ENCODE measurements at places on chromosomes 12 and 14. TPM values are rescaled to one million over a fixed set of nuclear protein-coding genes. Genes with fewer than 3 reads are reported as not detected.

PXN gene
- total RNA-seq = 45.3 TPM

TAS2R9 gene
- total RNA-seq = not detected

CD27 gene
- total RNA-seq = 164 TPM

DNA sequence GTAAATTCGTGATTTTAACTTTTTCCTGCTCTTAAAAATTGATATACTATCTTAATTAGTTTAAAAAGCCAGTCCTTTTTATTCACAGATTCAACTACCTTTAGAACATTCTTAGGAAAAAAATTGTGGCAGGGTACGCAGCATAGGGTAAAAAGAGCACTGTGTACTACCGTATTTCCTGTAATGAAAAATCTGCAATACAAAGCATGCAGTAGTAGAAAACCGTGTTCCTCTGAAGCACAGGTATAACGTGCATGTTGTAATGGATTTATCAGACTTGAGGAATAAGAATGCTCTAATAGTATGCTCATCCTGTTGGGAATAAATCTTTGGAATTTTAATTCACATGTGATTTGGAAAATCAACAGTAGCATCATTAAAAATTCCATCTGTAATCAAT is 140.5 kb downstream of the UNC79 start:
- DNase-seq = no peak

GRCh38 chr12:66109056-66109455 is 21.5 kb downstream of the LLPH start:
- DNase-seq = no peak

DNA sequence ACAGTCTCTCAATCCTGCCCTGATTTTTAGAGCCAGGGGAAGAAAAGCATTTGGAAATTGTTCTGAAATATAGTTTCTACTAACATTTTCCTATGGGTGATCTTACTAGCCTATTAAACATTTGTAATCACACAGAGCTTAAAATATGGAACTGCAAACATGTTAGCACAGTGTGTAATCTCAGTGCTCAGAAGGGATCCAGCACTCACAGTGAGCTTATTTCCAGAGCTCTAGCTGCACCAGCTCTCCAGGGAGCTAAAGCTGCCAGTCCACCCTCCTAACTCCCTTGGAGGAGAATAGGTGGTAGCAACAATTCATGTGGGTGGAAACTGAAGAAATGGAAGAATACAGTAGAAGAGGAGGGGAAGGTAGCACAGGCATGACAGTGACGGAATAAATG is 64.9 kb upstream of the SYT1 start:
- DNase-seq = no peak

All from activated CD8-positive, alpha-beta T cell treated with anti-CD3 and anti-CD28 coated beads for 36 hours (primary cell).